ENCODE measurements at places on chromosomes 4 and X. TPM values are rescaled to one million over a fixed set of nuclear protein-coding genes. Genes with fewer than 3 reads are reported as not detected.

- H3K27me3 ChIP-seq: no peaks in the 10 kb centered on the region
- H3K4me1 ChIP-seq: peaks cover 25% of the 10 kb centered on the region
- peaks cover 8% of the 10 kb centered on the region for H3K36me3 ChIP-seq
- DNase-seq: peak; percentile 25
- peak overlapping the region; percentile 77 for H3K27ac ChIP-seq
- peak overlapping the region; percentile 86 for H3K4me3 ChIP-seq
These were observed 581 bp downstream of the DNAJB14 start for GRCh38 chr4:99945718-99946355.

PIGA gene
- total RNA-seq: 11.8 TPM

FAM9C gene
- total RNA-seq: not detected

DNA sequence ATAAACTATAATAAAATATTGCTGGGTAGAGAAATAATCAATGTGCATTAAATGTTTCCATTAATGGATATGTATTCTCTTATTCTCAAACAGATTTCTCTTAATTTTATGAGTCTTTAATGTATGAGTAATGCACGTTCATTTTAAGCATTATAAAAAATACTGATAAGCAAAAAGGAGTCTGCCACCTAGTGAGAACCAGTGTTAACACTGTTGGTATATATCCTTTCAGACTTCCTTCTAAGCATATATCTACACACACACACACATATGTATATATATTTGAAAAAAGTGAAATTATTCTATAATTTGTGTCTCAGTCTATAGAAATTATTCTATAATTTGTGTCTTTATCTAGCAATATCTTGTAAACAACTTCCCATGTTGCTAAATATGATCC is 49.9 kb upstream of the MTMR1 start:
- peaks cover 4% of the 10 kb centered on the region for H3K36me3 ChIP-seq
- no peaks in the 10 kb centered on the region for H3K27me3 ChIP-seq
- H3K27ac ChIP-seq: no peak overlapping the region

DNA sequence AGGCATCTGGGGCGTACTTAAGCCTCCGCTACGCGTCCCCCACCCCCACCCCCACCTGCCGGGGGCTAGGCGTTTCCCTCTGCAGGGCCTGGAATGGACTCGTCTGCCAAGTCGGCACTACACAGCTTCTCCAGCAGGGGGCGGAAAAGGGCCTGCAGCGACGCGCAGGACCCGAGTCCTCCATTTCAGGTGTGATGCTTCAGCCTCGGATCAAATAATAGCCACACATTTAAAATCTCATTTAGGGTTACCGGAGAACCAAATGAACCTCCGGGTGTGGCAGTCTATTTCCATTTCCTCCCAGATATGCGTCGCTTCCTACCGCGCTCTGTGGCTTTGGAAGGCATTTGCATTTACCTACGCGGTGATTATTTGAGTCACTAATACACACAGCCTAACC is 2.9 kb downstream of the PAK3 start:
- no peaks in the 10 kb centered on the region for H3K27me3 ChIP-seq
- DNase-seq: no peak
- no peak overlapping the region for H3K27ac ChIP-seq
- peaks cover 3% of the 10 kb centered on the region for H3K4me1 ChIP-seq
- no peaks in the 10 kb centered on the region for H3K36me3 ChIP-seq
- no peak overlapping the region for H3K4me3 ChIP-seq

- no peak overlapping the region for H3K4me3 ChIP-seq
- DNase-seq: no peak
- H3K4me1 ChIP-seq: peaks cover 4% of the 10 kb centered on the region
- H3K27me3 ChIP-seq: no peaks in the 10 kb centered on the region
- H3K36me3 ChIP-seq: no peaks in the 10 kb centered on the region
These were observed 26.5 kb downstream of the RASSF6 start for GRCh38 chr4:73593631-73594241.

PGRMC2 gene
- 158 TPM for total RNA-seq

GRCh38 chrX:9122519-9123245 is 88.8 kb upstream of the FAM9B start:
- H3K4me3 ChIP-seq: no peak overlapping the region
- H3K4me1 ChIP-seq: no peaks in the 10 kb centered on the region
- no peaks in the 10 kb centered on the region for H3K27me3 ChIP-seq
- H3K27ac ChIP-seq: no peak overlapping the region
